Left renal cortex interstitium (tissue), 4 donors: ENCODE measurements at places on chromosomes 3 and 15. TPM values are rescaled to one million over a fixed set of nuclear protein-coding genes. Genes with fewer than 3 reads are reported as not detected.

DNA sequence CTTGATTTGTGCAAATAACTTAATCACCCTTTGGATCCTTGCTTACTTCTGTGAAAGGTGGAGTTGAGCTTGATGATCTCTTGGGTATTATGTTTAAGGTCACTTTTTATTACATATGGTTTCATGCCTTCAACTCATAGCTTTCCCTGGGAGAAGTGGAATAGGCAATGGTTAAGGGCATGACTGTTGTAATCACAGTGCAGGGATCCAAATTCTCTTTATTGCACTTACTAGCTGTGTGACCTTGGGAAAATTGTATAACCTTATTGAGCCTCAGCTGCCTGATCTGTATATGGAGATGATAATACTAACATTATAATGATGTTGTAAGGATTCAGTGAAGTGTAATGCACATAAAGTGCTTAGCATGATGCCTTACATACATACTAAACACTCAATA lies 59.1 kb downstream of the PLCL2 start:
- DNase-seq = no peak

- no peak for DNase-seq
These were observed 206.5 kb downstream of the CBLB start for GRCh38 chr3:105662306-105662705.

GRCh38 chr15:74209560-74209958 lies 7.0 kb upstream of the STRA6 start:
- DNase-seq = no peak

- DNase-seq = peak; percentile 59
These were observed 16.6 kb upstream of the LRRK1 start for GRCh38 chr15:100902436-100903167.

DNA sequence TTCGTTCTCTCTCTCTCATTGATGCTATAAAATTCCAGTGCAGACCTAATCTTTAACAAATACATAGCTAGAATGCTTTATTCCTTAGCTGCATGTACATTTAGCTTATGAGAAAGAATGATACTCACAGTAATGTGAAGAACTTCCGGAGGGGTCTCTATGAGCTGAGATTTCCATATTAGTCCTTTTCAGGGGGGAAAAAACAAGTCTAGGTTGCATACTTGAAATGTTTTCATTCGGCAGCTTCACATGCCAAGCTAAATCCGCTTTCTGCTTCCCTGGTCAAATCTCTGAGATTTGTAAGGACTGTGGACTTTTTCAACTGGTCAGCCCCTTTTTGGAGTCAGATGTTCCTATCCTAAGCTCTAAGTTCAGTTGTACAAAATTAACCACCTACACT lies 111.5 kb upstream of the COL8A1 start:
- no peak for DNase-seq

GRCh38 chr3:152823781-152824180 lies 11.2 kb upstream of the P2RY1 start:
- DNase-seq = no peak

DNA sequence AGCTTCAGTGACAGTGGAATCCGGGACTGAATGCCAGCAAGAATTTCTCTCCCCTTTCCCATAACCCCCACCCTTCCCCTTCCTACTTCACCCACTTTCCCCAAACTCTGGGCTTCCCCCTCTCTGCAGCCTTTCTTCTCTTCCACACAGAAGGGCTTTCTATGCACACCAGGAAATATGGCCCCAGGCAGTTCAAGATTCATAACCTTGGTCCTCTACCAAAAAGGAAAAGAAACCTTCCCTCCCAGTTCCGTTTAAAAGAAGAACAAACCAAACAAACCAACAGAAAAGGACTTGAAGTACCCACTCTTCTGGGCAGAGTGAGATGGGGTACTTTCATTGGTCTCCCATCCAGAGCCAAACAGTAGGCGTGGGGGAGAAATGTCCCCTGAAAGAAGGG lies 68.8 kb upstream of the ABHD2 start:
- DNase-seq = no peak

DNA sequence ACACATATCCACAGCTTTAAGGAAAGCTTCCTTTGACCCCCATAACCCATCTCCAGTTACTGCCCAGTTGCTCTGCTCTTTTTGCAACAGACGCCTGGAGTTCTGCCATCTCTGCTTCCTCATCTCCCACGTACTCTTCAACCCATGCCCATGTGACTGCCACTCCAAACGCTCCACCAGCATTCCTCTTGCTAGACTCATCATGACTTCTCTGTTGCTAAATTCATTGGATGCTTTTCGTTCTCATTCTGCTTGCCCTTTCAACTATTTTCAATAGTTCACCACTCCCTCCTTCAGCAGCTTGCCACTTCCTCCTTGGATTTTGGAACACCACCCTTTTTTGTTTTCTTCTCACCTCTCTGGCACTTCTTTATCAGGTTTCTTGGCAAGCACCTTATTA lies 2.7 kb upstream of the KNSTRN start:
- no peak for DNase-seq

DNA sequence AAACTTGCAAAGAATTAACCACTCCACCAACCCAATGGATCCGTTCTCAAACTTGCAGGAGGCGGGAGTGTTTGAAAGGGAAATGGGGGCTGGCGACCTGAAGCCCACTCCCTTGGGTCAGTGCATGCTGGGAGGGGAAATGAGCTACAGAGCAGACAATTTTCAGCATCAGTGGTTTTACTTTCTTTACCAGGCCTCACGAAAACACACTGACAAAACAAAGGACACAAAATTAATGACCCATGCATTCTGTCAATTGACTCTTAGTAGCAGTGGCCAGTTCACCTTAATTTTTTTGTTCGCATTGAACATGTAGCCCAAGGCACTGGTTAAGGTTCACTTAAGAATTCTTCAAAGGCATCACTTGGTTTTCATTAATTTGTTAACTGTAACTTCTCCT lies 413.5 kb downstream of the MECOM start:
- DNase-seq = no peak

DNA sequence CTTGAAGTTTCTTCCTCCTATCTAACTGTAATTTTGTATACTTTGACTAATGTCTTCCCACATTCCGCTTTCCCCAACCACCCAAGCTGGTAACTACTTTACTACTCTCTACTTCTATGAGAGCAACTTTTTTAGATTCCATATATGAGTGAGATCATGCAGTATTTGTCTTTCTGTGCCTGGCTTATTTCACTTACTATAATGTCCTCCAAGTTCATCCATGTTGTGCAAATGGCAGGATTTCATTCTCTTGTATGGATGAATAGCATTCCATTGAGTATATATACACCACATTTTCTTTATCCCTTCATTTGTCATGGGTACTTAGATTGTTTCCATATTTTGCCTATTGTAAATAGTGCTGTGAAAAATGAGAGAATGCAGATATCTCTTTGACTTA lies 78.5 kb upstream of the CCNL1 start:
- no peak for DNase-seq

- DNase-seq = no peak
These were observed 62.7 kb upstream of the CD47 start for GRCh38 chr3:108153451-108153981.

GRCh38 chr3:65436580-65436979 lies 602.1 kb downstream of the MAGI1 start:
- no peak for DNase-seq

DNA sequence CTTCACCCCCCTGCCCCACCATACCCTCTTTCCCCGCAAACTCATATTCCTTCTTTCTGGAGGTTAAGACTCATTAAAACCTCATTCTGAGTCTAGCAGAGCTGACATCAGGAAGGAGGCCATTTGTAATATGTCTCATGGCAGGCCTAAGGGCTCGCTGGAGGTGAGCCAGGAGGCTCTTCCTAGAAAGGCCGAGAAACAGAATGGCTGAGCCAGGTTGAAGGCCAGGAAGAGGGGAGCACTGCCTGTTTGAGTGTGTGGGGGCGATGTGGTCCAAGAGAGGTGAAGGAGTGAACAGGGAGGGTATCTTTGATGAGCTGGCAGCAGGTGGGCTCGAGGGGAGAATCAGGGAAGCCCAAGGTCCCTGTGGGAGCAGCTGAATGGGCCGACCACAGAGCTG lies 317.3 kb downstream of the TLE3 start:
- no peak for DNase-seq

CKMT1A gene
- polyA plus RNA-seq = 3.5 TPM

SLC22A13 gene
- polyA plus RNA-seq = 2.3 TPM
